Uterine smooth muscle cell (primary cell): ENCODE measurements at places on chromosomes 2 and 18. TPM values are rescaled to one million over a fixed set of nuclear protein-coding genes. Genes with fewer than 3 reads are reported as not detected.

MAL gene
- total RNA-seq = not detected in 2 replicates

CHRNG gene
- not detected in 2 replicates for total RNA-seq

RIT2 gene
- not detected in 2 replicates for total RNA-seq

IWS1 gene
- 46.9 and 51.2 TPM in 2 replicates for total RNA-seq

GPR17 gene
- total RNA-seq = not detected in 2 replicates

BOLL gene
- not detected in 2 replicates for total RNA-seq

ZNF396 gene
- 0.89 and 2.0 TPM in 2 replicates for total RNA-seq

RMC1 gene
- total RNA-seq = 34.0 and 37.8 TPM in 2 replicates

LINC00305 gene
- total RNA-seq = not detected in 2 replicates

ERBB4 gene
- under 0.01 and 0.11 TPM in 2 replicates for total RNA-seq

B3GNT7 gene
- 0.11 and 0.12 TPM in 2 replicates for total RNA-seq

GCG gene
- not detected in 2 replicates for total RNA-seq

TMEM178A gene
- total RNA-seq = 0.22 and 1.4 TPM in 2 replicates

UGT1A3 gene
- total RNA-seq = not detected in 2 replicates

FSIP2 gene
- total RNA-seq = 0.12 and 0.22 TPM in 2 replicates

RBKS gene
- total RNA-seq = 0.75 and 1.4 TPM in 2 replicates

FKBP1B gene
- 6.6 and 10.9 TPM in 2 replicates for total RNA-seq

SAG gene
- total RNA-seq = not detected in 2 replicates
